Endodermal cell (in vitro differentiated cells): ENCODE measurements at places on chromosomes 1 and 21.

- no peak for DNase-seq
Measured at GRCh38 chr1:159055181-159055641, 21.4 kb downstream of the AIM2 start.

GRCh38 chr21:17784180-17784598 lies 35.0 kb downstream of the C21orf91 start:
- no peak for DNase-seq

DNA sequence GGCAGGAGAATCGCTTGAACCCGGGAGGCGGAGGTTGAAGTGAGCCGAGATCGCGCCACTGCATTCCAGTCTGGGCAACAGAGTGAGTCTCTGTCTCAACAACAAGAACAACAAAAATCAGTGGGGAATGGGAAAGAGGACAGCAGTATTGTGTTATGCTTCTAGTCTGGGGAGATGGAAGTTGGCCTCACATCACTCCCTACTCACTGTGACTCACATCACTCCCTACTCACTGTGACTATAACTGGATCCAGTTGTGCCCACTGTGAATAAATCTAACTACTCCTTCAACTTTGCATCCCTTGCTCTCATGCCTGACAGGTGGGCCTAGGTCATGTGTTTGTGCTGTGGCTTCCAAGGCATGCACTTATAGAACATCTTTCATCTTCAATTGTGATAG lies 285.4 kb upstream of the USP24 start:
- DNase-seq, result no peak

DNA sequence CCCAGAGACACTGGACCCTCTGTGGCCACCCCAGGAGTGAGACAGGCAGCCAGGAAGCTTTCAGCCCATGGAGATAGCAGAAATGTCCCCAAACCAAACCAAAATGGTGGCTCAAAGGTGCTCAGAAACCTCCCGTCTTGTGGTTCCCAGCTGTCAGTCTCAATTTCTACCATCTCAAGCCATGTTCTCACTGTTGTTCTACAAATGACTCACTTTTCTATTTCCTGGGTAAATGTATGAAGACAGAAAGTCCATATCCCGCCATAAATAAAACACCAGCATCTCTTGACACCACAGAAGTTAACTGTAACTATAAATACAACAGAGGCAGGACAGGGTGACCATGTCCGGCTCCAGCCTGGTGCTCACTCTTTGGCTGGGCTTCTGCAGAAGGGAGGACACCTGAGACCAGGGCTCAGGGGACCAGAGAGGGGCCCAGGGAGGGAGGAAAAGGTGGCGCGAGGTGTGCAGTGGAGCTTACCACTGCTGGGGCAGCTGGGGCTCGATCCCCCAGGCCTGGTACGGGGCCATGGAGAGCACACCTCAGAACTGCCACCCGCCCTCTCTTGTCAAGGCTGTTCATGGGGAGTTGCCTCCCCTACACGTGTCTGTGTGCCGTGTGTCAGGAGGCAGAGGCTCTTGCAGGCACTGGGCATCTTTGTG lies 43.6 kb downstream of the EPHB2 start:
- no peak for DNase-seq

GRCh38 chr1:186511761-186512637 lies 51.1 kb upstream of the PDC start:
- peak; percentile 70 for DNase-seq
